Activated T-cell treated with anti-CD3 and anti-CD28 coated beads for 1 hour (primary cell): ENCODE measurements at places on chromosomes 12 and 14.

- no peak for DNase-seq
Measured at GRCh38 chr14:54681811-54682261, 114.9 kb downstream of the SAMD4A start.

- DNase-seq = peak; percentile 58
Measured at GRCh38 chr12:132761032-132761920, at the start of gene ANKLE2. ANKLE2 (minus strand) TSS chr12:132761832; CDS start chr12:132761798, 34 bp downstream.

GRCh38 chr12:79844693-79845092 is 90.2 kb downstream of the PPP1R12A start:
- DNase-seq = no peak

GRCh38 chr14:52002542-52002941 is 13.2 kb downstream of the RTRAF start:
- DNase-seq = no peak

GRCh38 chr14:61476754-61477410 is 155.5 kb downstream of the PRKCH start:
- DNase-seq = no peak

DNA sequence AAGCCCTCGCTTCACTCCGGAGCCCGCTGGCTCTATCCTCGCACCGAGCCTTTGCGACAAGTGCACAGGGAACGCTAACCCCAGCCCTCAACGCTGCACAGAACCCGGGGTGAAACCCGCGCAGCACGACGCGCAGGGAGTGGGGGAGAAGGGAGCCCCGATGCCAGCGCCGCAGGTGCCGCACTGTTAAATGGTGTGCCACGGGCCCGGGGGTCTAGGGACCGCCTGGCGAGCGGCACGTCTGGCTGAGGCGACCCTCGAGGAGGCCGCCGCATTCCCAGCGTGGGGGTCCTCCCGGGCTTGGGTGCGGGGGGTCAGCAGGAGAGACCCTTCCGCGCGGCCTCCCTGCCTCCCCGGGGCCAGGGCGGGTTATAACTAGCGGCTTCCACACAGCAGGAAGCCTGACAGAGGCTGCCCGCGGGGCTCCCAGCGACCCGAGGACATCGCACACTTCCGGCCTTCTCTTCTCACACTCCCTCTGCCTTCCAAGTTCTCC is 23.8 kb upstream of the LRTM2 start:
- DNase-seq = no peak

- DNase-seq = no peak
Measured at GRCh38 chr14:94767321-94767878, 2.5 kb downstream of the GSC start.

DNA sequence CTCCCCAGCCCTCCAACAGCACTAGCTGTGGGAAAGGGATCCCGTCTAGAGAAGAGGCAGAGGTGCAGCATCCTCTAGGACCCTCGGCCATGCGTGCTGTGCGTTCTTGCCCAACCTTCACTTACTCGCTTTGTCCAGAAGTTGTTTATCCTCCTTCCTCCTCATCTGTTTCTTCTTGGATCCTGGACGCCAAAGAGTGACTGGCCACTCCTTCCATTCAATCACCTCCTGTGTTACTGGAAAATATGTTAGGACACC is 140.5 kb downstream of the ZFP36L1 start:
- no peak for DNase-seq

- no peak for DNase-seq
Measured at GRCh38 chr12:132224484-132224883, 80.2 kb downstream of the NOC4L start.
